ENCODE measurements at places on chromosomes 5 and 9. TPM values are rescaled to one million over a fixed set of nuclear protein-coding genes. Genes with fewer than 3 reads are reported as not detected.

LCN15 gene
- not detected for total RNA-seq

SLC46A2 gene
- total RNA-seq = not detected

GMCL2 gene
- total RNA-seq = not detected

NUTM2F gene
- total RNA-seq = not detected

THOC3 gene
- total RNA-seq = 57.4 TPM

C9 gene
- not detected for total RNA-seq

ZNF879 gene
- total RNA-seq = 0.42 TPM

All from A549 treated with CpdA at 1 μM for 4 hours (cell line).